ENCODE measurements at places on chromosomes 4 and X.

GRCh38 chr4:27094783-27095182 is 234.1 kb downstream of the STIM2 start:
- DNase-seq = no peak

DNA sequence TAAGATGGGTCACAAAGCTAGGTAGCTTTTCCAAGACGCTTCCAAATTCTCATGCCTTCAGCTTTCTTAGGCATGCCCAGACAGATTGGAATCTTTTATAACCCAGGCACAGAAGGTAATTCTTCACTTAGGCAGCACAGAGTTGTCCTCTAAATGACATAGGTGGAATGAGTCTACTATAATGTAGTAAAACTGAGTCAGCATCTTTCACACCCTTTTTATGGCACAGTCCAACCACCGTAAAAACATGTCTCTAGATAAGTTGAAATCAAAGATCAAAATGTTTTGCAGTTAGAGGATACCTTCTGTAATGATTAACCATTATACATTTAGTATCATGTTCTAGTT is 128.4 kb upstream of the FAT1 start:
- DNase-seq = no peak

GRCh38 chr4:112853662-112854256 is 195.7 kb upstream of the ANK2 start:
- no peak for DNase-seq

DNA sequence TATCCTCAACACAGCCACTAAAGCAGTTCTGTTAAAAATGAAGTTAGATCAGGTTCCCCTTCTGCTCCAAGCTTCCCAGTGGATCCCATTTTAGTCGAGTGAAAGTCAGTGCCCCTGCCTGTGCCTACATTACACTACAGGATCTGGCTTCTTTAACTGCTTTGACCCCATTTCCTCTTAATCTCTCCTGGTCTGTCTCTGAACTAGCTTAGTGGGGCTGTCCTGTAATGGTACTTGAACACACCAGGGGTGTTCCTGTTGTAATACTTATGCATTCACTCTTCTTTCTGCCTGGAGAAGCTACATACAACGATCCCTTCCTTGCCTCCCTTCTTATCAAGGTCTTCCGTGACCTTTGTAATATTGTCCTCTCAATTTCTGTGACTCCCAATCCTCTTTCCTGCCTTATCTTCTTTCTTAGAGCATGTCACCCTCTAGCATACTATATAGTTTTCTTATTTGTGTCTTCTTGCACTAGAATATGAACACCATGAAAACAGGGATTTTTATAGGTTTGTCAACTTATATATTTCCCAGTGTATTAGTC is 16.7 kb downstream of the ARSJ start:
- DNase-seq = no peak

GRCh38 chr4:155535802-155536454 is 130.7 kb upstream of the GUCY1A1 start:
- DNase-seq = no peak

GRCh38 chr4:87679449-87680169 is 29.5 kb downstream of the DMP1 start:
- DNase-seq = peak; percentile 69

- DNase-seq = no peak
These were observed 734 bp upstream of the GALNT7 start for GRCh38 chr4:173167758-173168395.

DNA sequence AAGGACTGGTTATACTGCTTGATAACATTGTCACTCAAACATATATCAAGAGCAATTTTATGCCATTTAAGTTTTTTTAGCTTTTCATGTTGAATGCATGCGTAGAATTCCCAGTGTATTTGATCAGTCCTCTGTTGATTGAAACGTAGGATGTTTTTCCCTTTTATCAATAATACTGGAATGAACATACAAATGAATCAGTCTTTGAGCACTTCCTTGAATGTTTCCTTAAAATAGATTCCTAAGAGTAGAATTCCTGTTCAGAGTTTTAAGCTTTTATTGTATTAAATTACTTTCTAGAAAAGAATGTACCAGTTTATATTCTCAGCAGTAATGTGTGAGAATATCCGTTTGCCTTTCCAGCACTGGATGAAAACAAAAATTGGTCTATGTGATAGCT is 37.8 kb downstream of the ADD1 start:
- DNase-seq = no peak

DNA sequence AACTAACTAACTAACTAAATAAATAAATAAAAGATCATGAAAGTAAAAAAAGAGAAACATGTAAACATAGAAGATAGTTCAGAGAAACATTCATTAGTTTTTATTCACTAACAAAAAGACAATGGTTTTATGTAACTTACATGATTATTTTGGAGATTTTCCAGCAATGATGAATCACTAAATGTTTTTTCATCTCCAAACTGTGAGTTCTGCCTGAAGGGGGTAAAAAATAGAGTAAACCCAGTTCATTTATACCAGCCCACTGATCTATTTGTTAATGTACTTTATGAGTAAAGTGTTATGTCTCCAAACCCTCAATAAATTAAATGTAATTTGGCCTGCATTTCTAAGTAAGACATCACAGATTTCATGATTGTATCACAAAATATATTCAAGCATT is 101.1 kb downstream of the ATP8A1 start:
- DNase-seq = no peak

DNA sequence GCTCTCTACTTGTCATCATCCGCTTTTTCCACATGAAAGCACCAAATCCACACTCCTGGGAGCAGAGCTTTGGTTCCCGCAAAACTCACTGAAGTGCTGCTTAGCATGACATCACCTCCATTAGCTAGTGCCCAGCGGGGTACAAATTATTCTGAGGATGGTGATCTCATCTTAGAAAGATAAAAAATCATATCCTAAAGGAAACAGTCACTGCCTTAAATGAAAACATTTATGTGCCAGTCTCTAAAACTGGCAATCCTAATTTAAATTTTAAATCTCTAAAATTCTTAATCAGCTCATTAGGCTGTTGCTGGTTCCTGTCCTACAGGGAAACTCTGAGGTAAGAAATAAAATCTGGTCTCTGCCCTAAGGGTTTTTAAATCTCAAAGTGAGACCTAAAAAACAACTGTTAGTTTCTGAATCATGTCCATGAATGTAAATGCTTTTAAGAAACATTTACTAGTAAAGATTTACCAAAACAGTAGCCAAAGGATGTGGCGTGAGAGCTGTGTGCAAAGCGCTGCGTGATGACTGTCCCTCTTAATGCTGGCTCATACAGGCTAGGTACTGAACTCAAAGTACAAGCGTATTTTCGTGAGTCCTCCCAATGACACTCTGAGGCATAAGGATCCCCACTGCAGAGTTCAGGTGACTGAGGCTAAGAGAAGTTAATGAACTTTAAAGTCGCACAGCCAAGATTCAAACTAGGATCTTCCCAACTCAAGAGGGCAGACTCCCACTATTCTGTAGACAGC is 4.5 kb downstream of the CASP3 start:
- DNase-seq = no peak

GRCh38 chr4:52853351-52853750 is 8.8 kb upstream of the RASL11B start:
- DNase-seq = no peak

DNA sequence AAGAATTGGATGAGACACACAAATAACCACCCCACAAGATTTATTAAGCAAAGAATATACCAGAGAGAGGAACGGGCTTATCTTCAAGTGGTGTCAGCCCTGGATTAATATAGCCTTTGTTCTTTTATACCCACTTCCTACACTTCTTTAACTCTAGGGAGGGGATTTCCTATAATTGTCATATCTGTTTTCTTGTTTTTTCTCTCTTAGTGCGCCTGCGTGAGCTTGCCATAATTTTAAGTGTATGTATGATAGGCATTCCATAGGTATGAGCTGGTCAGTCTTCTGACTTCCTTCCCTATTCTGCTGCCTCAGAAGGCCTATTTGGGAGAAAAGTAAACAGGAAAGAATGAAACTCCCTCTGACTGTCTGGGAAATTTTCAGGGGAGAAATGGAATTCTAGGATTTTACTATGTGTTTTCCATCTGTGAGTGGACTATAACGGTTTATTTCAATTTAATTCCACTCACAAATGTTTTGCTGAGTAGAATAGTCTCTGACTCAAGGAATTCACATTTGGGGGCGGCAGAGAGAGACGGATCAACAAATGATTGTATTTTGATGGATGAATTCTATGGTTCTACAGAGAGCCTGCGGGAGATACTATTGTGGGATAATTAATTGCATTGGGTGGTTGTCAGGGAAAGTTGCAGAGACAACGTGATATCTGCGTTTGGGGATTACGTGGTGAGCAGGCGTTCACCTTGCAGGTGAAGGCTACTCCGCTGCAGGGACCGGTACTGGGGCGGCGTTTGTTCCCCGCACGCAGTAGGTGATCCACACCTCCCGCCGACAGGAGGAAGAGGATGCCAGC is 626 bp upstream of the CEP135 start:
- DNase-seq = peak; percentile 2

GRCh38 chrX:43560247-43560946 is 95.7 kb upstream of the MAOA start:
- no peak for DNase-seq

DNA sequence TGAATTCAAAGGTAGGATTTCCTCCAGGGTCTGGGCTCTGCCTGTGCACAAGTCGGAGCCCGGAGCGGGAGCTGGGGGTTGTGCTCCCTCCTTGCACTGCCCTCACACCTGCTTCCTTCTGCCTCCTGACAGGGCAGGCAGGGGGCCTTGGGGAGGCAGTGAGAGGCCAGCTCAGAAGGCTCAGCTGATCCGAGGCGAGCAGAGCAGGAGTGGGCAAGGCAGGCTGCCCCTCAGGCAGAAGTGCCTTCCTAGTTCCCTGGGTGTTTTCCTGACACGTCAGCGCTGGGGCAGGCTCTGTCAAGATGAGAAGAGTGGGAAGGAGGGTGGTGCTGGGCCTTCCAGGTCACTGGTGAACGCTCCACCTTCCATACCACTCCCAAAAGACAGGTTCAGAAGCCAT is 5.5 kb upstream of the IRAK1 start:
- DNase-seq = no peak

DNA sequence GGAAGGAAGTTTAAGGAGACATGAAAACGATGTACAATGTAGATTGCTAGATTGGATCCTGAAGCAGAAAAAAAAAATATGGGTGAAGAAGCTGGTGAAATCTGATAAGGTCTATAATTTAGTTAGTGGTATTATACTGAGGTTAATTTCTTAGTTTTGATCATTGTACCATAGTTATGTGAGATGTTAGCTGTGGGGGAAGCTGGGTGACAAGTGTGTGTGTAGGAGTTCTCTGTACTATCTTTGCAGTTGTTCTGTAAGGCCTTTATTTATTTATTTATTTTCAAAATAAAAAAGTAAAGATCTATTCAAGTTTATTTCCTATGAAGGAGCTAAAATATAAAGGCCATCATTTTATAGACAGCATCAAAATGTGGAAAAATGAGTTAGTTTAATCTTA is 12.5 kb upstream of the EXOC1 start:
- DNase-seq = no peak

DNA sequence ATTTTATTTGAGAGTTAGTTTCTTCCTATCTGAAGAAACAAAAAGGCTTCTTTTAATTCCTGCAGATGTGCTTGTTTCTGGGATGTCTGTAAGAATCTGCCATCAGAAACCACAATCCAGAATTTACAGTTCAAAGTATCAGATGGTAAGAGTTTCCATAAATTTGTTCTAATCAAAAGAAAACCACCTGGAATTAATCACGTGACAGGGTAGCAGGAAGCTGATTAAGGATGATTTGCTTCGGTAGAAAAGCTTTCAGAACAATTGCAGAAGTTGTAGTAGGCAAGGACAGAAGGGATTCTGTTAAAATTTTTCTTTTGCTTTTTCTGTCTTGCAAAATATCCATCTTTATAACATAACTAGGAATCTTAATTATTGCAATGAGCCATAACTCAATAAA is 1975.1 kb upstream of the AGA start:
- no peak for DNase-seq

Measured in neural crest cell (in vitro differentiated cells).